ENCODE measurements at places on chromosomes 5 and 9.

DNA sequence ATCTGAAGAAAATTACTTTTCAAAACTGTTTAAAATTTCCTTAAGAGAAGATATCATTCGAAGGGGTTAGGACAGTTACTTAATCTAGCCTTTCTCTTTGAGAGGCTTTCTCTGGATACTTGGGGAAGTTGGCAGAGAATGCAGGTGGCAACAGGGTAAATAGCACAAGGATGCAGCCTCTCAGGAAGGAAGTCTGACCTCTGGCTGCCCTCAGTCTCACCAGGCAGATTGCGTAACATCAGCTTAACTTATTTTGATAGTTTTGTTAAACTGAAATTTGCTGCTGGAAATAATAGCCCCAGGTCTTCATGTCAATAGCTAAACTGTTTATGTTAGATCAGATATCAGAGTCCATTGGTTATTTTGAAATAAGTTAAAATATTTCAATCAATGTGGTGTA lies 20.4 kb downstream of the CCDC192 start:
- no peak for DNase-seq

GRCh38 chr5:134077926-134078580 lies 36.4 kb upstream of the TCF7 start:
- no peak for DNase-seq

- DNase-seq, result peak; percentile 70
Measured at GRCh38 chr5:136037001-136037705, 8.4 kb downstream of the TGFBI start.

GRCh38 chr5:53095931-53096525 lies 13.5 kb downstream of the MOCS2 start:
- peak; percentile 24 for DNase-seq

- no peak for DNase-seq
Measured at GRCh38 chr9:69444791-69445190, 119.8 kb downstream of the ENTREP1 start.

DNA sequence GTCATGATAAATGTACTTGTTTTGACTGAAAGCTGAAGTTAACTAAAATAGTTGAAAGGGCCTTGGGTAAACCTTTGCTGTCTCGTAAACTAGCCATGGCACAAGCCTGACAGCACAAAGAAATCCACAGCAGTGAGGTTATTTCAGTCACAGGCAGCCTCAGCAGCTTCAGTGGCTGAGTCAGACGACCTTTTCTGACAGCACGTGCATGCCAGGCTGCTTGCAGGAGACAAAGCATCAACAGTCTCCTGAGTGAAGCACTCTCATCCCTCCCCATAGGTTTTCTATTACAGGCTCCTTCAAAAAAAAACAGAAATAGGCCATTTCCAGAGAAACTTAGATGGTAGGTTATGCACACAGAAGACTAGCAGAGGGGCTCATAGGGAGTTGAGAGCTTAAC lies 34.6 kb downstream of the OXCT1 start:
- DNase-seq, result peak; percentile 67

- DNase-seq, result no peak
Measured at GRCh38 chr5:38473008-38473407, 83.4 kb downstream of the LIFR start.

GRCh38 chr5:174837919-174838902 lies 113.8 kb downstream of the MSX2 start:
- DNase-seq, result peak; percentile 61

DNA sequence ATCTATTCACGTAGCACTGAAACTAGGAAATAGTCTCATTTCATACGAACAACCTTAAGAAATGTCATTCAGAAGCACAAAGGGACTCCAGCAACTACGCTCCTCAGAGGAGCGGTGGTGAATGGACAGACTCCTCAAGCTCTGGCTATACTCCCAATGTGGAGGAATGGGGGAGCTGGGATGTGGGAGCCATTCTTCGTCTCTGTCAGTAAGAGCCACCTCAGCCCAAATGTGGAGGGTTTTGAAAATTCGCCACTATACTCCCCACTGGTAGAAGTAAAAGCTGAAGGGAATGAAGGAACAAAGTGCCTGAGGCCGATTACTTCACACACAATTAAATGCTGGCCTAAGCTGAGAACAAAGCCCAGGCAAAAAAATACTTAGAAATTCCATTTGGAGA lies 96.3 kb downstream of the ADAMTS12 start:
- DNase-seq, result no peak

DNA sequence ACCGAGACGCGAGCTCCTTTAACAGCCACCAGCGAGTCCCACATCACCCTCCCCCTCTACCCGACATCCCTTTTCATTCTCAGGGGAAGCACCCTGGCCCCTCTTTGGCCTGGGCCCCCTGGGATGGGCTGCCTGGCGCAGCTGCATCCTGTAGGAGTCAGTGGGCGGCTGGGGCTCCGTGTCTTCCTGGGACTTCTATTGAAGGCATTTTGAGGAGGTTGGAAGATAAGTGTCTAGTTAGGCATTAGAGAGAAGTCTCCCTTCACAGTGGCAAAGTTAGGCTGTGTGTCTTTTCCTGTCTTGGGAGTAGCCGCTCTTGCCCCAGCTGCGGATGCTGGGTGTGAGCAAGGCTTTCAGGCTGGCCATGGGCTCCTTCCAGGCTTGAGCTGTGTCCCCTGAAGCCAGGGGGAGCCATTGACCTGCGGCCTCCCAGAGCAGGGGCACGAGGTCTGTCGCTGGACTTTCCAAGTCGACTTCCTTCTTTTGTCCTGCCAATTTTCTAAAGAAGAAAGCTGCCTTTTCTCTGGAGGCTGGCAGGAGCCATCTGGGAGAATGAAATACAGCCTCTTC lies 18.6 kb upstream of the NKD2 start:
- DNase-seq, result peak; percentile 85

DNA sequence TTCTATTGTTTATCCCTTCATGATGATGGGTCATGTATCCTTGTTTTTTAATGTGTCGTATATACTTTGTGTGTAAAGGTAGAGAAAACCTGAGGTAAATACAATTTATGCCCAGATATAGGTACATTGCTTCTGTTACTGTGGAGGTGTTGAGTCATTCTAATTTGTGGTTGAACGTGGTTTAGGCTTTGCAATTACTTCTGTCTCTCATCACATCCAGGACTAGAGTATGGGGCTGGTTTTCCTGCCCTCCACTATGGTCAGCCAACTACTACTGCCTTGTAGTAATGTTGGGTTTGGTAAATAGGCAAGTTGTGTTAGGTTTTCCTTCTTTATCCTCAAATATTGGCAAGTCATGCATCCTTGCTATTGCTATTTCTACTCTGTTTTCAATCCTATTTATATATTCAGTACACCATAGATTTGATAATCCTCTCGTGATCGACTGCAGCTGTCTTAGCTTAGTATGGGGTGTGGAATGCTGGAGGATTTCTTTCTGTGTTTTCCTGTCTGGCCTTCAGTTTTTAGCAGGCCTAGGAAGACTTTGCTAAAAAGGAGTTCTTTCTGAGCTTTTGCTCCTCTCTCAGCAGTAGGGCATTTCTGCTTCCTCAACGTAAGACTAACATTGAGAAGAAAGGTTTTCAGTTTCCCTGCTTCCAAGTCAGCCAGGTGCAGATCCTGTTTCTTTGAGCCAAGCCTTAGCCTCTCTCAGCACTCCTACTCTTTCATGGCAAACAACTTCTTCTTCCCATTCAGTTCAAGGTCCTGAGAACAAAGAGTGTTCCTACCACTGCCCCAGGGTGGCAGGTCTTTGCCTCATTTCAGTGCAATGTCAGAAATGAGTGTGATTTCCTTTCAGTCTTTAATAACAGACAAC lies 844.4 kb upstream of the CDH18 start:
- no peak for DNase-seq

GRCh38 chr9:128362774-128363173 lies 8.4 kb upstream of the URM1 start:
- DNase-seq, result no peak

DNA sequence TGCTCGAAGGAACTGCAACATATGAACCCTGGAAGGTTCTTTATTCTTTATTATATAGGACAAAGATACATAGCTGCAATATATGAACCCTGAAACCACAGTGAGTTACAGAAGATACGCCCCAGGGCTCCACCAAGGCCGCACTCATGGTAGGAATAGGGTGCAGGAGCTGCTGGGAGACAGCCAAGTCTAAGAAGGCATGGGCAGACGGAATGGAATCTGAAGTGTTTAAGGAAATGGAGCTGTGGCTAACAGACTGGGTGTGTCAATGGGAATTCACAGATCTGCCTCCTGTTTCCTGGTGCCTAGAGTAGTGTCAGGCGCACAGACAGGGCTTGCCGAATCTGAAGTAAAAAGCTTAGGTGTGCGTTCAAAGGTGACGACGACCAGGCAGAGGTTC lies 286.4 kb downstream of the DENND1A start:
- DNase-seq, result no peak

DNA sequence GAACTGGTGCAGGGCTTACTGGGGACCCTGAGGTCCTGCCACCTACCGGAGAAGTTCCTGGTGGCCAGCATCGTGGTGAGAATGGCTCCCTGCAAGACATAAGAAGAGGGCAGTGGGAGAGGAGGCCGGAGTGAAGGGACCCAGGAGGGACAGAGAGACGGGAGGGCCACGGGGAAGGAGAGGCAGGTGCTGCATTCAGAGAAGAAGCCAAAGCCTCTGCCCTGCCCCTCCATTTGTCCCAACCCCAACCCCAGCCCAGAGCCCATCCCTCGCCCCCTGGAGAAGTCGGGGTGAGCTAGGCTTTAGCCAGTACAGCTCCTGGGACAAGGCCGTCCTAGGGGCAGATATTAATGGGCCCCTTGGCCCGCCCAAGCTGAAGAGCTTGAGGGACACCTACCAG lies 41.8 kb downstream of the CAMK2A start:
- DNase-seq, result no peak

- DNase-seq, result no peak
Measured at GRCh38 chr5:7759257-7759871, 91.6 kb downstream of the CFAP90 start.

- DNase-seq, result no peak
Measured at GRCh38 chr9:115952430-115953292, 200.9 kb upstream of the PAPPA start.

- no peak for DNase-seq
Measured at GRCh38 chr5:169181814-169182213, 119.1 kb downstream of the SLIT3 start.

DNA sequence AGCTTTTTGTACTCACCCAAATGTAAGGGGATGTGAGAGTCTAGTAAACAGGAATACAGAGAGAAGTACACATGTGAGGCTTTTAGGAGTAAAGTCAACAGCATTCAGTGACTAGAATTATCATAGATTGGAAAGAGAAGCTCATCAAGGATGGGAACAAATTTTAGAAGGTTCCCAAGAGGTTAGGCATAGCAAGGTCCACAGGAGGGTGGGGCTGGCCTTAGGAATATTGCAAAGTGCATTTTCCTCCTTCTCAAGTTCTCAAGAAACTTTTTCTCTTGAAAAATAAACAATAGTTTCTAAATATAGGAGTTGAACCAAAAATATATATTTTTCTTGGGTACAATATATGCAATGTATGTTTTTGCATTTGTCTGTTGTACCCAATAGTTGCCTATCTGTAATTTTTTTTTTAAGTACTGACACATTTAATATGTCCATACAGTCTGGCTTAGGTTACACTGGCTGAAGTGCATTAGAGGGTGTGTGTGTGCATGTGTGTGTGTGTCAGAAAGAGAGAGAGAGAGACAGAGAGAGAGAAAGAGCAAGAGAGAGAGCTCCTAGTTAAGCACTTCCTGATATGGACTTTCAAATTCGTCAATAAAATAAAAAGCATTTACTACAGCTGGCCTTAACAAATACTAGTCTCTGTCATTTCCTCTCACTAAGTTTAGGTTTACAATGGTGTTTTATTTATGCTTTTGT lies 62.2 kb downstream of the SNX18 start:
- DNase-seq, result no peak

DNA sequence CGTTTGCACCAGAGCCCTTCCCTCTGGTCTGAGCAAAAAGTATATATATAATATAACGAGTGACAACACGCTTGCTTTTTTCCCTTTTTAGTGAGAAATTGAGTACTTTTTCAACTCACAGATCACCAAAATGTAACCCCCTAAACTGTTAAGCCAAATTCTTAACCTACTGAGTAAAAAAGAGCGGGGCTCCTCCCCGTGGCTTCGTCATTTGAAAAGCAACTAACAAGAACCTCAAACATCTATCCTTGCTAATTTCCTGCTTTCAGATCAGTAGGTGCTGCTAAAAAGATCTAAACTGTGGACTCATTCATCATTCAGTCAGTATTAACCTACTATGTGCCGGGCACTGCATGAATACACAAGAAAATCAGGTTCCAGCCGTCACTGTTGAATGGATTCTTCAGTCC lies 1.0 kb upstream of the PTBP3 start:
- DNase-seq, result no peak

GRCh38 chr5:69007163-69007562 lies 86.7 kb upstream of the SLC30A5 start:
- no peak for DNase-seq

- DNase-seq, result no peak
Measured at GRCh38 chr5:181173027-181173419, 25.6 kb downstream of the OR2V2 start.

GRCh38 chr5:8376478-8376877 lies 507.5 kb downstream of the MTRR start:
- DNase-seq, result no peak

- DNase-seq, result peak; percentile 91
Measured at GRCh38 chr9:124342776-124343485, 72.3 kb downstream of the PSMB7 start.

- peak; percentile 79 for DNase-seq
Measured at GRCh38 chr5:136058039-136058971, 29.5 kb downstream of the TGFBI start.

GRCh38 chr9:127554966-127555839 lies 56.9 kb upstream of the STXBP1 start:
- no peak for DNase-seq

DNA sequence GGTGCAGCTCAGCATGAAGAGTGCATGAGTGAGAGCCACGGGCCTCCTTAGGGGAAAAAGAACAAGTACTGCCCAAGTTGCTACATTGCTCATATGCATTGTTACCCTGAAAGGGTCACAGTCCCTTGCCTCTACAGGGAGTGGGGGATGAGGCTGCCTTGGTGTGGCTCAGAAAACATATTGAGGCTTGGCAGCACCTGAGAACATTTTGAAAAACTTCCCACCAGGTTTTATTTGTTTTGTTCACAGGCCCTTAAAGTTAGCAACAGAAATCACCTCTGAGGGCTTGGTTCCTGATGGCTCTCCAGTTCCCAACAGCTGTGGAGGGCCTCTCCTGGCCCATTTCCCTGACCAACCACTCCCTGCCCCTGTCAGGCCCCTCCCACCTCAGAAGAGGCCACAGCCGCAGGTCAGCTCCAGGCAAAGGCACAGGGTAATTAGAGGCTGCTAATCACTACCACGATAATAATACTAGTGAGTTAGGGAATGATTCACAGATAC lies 90.7 kb upstream of the ADRA1B start:
- DNase-seq, result peak; percentile 66

GRCh38 chr9:3401221-3401954 lies 124.4 kb downstream of the RFX3 start:
- no peak for DNase-seq
